ENCODE measurements at places on chromosomes 13 and 19.
A peak's percentile ranks its signal among the peaks of the same experiment; 100 is the strongest.

GRCh38 chr19:18313398-18313797 is 9.5 kb downstream of the LSM4 start:
- DNase-seq = no peak

GRCh38 chr19:17718947-17719711 is at the start of gene MAP1S:
Gene MAP1S, plus strand, starts transcription at chr19:17719480. Its CDS starts 23 bp downstream, at chr19:17719503.
- DNase-seq = peak; percentile 87

- DNase-seq = no peak
Measured at GRCh38 chr13:50561739-50562138, 281.8 kb downstream of the DLEU7 start.

- no peak for DNase-seq
Measured at GRCh38 chr19:32415669-32416068, 10.1 kb downstream of the DPY19L3 start.

DNA sequence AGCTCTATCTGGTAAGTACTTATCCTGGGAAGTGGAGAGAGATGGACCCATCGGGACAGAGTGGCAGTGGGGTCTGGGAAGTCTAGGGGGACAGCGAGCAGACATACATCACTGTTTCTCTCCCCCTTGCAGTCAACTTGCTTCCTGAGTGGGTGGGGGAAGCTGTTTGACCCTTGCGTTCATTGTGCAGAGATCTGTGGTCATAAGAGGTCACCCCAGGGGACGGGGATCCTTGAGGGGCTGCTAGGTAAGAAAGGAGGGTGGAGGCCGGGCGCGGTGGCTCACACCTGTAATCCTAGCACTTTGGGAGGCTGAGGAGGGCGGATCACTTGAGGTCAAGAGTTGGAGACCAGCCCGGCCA is 474 bp downstream of the ARHGEF18 start:
- no peak for DNase-seq

- DNase-seq = no peak
Measured at GRCh38 chr19:57552432-57552831, 7.2 kb downstream of the ZNF550 start.

GRCh38 chr13:36673838-36674326 is at the start of gene SERTM1:
Gene SERTM1, plus strand, starts transcription at chr13:36674020. Its CDS starts 21,059 bp downstream, at chr13:36695079.
- peak; percentile 69 for DNase-seq

DNA sequence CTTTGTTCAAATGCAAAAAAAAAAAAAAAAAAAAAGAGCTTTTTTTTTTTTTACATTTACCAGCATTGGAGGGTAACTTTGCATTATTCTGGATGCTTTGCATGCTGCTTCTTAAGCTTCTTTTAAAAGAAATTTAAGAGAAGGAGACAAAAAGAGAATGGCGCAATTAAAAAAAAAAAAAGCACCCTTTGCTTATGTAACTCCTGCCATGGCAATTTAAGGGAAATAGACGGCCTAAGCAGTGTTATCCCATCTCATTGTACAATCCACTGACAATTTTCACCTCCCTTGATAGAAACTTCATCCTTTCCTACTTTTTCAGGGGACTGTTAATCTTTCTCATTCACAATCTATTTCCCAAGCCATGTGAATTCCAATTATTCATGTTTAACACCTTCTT is 129.8 kb downstream of the KCTD12 start:
- DNase-seq = no peak

GRCh38 chr13:20144141-20144850 is 16.6 kb downstream of the GJA3 start:
- no peak for DNase-seq

GRCh38 chr19:33784432-33784831 is 12.2 kb upstream of the KCTD15 start:
- DNase-seq = no peak

DNA sequence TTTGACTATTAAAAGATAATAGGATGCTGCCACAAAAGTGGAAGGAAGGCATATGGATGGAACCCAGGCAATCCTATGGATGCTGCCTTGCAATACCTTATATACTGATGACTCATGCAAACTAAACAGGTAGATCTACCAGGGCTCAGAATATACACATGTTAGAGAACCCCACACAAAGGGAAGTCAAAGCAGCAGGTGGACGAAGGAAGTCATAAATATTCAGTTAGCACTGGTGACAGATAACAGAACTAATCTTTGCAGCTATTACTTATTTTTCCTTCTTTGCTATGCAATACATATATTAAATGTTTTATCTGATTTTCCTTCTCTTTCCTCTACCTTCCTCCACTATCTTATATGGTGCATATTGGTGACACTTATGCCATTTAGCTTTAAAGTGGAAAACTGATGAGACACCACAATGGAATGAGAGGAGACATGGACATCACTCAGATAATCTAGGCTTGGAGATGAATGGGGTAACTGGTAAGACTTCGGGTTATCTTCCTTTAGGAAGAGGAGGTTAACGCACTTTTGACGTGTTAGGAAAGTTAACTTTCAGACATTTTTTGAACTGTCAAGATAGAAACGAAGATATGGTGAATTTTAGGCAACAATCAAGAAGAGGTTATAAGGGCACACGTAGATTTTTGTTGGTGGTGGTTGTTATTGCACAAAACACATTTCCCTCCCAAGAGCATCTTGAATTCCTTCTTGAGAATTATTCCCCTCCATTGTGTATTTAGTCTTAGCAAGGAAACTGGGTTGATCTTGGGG is 39.8 kb upstream of the MBNL2 start:
- no peak for DNase-seq

DNA sequence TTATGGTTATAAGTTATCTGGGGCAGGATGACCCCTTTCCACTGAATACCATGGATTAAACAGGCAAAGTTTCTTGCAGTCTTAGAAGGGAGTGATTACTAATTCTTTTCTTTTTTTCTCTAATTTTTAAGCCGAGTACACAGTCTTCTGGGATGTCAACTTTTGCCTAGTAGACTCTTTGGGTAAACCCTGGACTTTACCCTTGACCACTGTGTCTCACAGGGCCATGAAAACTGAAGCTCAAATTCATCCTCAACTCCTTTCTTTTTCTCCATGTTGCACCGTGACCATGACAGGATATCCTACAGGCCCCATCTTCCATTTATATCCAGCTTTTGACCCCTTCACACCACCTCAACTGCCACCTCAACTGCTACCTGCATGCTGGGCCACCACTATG is 51.8 kb downstream of the GJA3 start:
- DNase-seq = no peak

- peak; percentile 91 for DNase-seq
Measured at GRCh38 chr19:8158411-8159074, 9.2 kb upstream of the FBN3 start.

- no peak for DNase-seq
Measured at GRCh38 chr13:21014502-21015170, 46.8 kb downstream of the LATS2 start.

GRCh38 chr19:53045536-53045935 is 996 bp downstream of the ERVV-2 start:
- DNase-seq = no peak

GRCh38 chr13:20415306-20415679 is 110.4 kb downstream of the CRYL1 start:
- no peak for DNase-seq

DNA sequence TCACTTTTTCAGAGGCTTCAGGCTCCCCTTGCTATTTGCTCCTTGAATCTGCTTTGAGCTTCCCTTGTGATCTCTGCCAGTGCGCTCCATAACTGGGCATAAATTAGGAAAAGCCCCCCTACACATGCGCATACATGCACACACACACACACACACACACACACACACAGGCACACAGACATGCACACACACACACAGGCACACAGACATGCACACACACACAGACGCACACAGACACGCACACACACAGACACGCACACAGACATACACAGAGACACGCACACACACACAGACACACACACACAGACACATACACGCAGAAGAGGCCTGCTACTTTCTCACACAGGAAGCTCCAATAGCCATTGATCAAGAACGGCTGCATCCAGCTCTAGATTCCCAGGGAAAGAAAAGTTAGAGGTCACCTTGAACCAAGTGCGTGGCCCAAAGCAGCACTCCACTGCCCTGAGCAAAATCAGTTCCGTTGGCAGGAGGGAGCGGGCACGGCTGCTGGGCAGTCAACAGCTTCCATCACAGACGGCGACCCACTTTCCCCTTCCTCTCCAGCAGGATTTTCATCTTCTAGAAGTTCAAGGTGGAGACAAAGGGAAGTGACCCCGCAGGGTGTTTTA is 145.6 kb downstream of the DPF1 start:
- no peak for DNase-seq

DNA sequence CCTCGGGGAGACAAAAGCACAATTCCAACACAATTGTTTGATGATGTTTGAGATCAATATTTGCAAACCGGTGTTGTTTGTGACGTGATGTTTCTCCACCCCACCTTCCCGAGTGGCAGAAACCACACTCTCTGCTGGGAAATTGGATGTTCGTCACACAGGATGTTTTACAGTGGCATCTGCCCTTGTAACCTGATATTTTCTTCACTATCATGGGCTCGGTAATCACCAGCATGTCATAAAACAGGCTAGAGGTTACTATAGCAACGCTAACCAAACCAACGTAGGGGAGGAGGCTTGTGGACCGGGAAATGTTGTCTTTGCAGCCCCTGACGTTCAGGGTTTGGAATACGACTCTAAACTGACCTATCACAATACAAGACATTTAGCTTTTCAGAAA is 454.5 kb downstream of the IRS2 start:
- no peak for DNase-seq

GRCh38 chr19:6779206-6779605 is 6.7 kb downstream of the VAV1 start:
- DNase-seq = no peak

Data from stomach (tissue), 19 donors.